ENCODE measurements at places on chromosomes 3 and 15.

- DNase-seq = no peak
- H3K27me3 ChIP-seq = no peaks in the 10 kb centered on the region
- H3K36me3 ChIP-seq = peaks cover 2% of the 10 kb centered on the region
- H3K4me3 ChIP-seq = no peak overlapping the region
Observed at GRCh38 chr15:99911816-99912215, 178.6 kb upstream of the LYSMD4 start.

GRCh38 chr3:116492379-116492778, 47.1 kb upstream of the LSAMP start:
- H3K4me3 ChIP-seq = no peak overlapping the region
- no peaks in the 10 kb centered on the region for H3K27me3 ChIP-seq
- no peaks in the 10 kb centered on the region for H3K36me3 ChIP-seq
- H3K4me1 ChIP-seq = no peaks in the 10 kb centered on the region
- DNase-seq = no peak

DNA sequence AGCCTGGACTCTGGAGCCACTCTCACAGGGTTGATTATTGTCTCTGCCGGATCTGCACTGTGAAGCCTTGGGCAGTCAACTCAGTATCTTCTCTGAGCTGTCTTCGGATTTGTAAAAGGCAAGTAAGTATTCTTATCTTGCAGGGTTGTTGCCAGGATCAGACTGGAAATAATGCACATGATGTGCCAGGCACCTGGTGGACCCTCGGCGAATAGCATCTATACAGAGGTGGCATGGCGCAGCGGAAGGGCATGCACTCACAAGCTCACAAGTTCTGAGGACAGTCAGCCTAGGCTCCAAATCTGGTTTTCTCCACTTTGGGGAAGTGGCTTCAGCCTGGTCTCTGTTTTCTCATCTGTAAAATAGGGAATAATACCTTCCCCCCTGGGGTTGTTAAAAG, 113.9 kb downstream of the SRGAP3 start:
- H3K36me3 ChIP-seq = no peaks in the 10 kb centered on the region
- no peak overlapping the region for H3K27ac ChIP-seq
- H3K4me1 ChIP-seq = peaks cover 2% of the 10 kb centered on the region
- peaks cover 33% of the 10 kb centered on the region for H3K27me3 ChIP-seq

- no peaks in the 10 kb centered on the region for H3K27me3 ChIP-seq
- H3K27ac ChIP-seq = no peak overlapping the region
- DNase-seq = no peak
- H3K4me1 ChIP-seq = no peaks in the 10 kb centered on the region
- H3K4me3 ChIP-seq = no peak overlapping the region
Observed at GRCh38 chr15:36156879-36157427, 422.5 kb upstream of the CDIN1 start.

- no peak for DNase-seq
- no peak overlapping the region for H3K27ac ChIP-seq
- H3K4me3 ChIP-seq = no peak overlapping the region
- H3K36me3 ChIP-seq = peaks cover 12% of the 10 kb centered on the region
- no peaks in the 10 kb centered on the region for H3K27me3 ChIP-seq
Observed at GRCh38 chr3:119388577-119388976, 74.8 kb downstream of the TMEM39A start.

DNA sequence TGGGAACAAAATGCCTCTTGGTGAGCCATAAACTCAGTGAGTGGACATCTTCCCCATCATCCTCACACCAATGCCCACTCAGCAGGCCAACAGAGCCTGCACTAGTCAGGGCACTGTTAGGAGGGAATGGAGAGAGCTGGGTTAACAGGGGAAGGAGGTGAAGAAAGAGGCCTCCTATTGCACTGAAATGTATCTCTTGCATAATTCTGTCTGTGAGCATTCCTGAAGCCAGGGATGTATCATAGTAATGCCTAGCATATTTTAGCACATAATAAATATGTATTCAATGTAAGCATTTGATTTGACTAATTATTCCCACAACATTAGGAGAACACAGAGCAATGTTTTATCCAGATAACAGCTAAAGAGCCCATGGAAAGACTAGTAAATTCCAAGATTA, 81.2 kb downstream of the ANO10 start:
- no peak overlapping the region for H3K27ac ChIP-seq
- peaks cover 2% of the 10 kb centered on the region for H3K36me3 ChIP-seq
- no peak overlapping the region for H3K4me3 ChIP-seq
- DNase-seq = no peak
- peaks cover 8% of the 10 kb centered on the region for H3K4me1 ChIP-seq

DNA sequence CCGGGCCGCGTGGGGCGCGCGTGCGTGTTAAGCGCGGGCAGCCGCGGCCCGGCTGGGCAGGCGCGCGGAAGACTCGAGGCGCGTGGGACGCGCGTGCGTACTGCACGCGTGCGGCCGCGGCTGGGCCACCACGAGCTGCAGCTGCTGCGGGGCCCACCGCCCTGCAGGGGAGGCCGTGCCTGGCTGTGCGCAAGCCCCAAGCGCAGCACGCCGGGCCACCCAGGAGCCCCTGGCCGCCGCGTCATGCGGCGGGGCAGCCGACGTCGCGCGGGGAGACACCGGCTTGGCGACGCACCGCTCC, 590 bp upstream of the TRIM71 start:
- peaks cover 12% of the 10 kb centered on the region for H3K4me1 ChIP-seq
- no peak overlapping the region for H3K27ac ChIP-seq
- no peaks in the 10 kb centered on the region for H3K36me3 ChIP-seq
- H3K4me3 ChIP-seq = peak overlapping the region; percentile 89
- DNase-seq = no peak
- H3K27me3 ChIP-seq = peaks cover 29% of the 10 kb centered on the region

GRCh38 chr3:35921718-35922117, 282.4 kb downstream of the ARPP21 start:
- H3K27ac ChIP-seq = no peak overlapping the region
- no peak overlapping the region for H3K4me3 ChIP-seq
- H3K4me1 ChIP-seq = no peaks in the 10 kb centered on the region
- no peaks in the 10 kb centered on the region for H3K36me3 ChIP-seq
- DNase-seq = no peak

GRCh38 chr3:48951764-48952163, 33.1 kb downstream of the ARIH2 start:
- no peak for DNase-seq
- peaks cover 6% of the 10 kb centered on the region for H3K36me3 ChIP-seq
- no peak overlapping the region for H3K4me3 ChIP-seq

- peaks cover 2% of the 10 kb centered on the region for H3K36me3 ChIP-seq
- peaks cover 24% of the 10 kb centered on the region for H3K4me1 ChIP-seq
- no peak for DNase-seq
- H3K27me3 ChIP-seq = no peaks in the 10 kb centered on the region
Observed at GRCh38 chr15:28948036-28948435, 62.3 kb downstream of the APBA2 start.

GRCh38 chr3:60617188-60617587, 634.1 kb downstream of the FHIT start:
- no peak overlapping the region for H3K27ac ChIP-seq
- no peak overlapping the region for H3K4me3 ChIP-seq
- H3K36me3 ChIP-seq = no peaks in the 10 kb centered on the region
- no peak for DNase-seq
- H3K4me1 ChIP-seq = no peaks in the 10 kb centered on the region
- H3K27me3 ChIP-seq = no peaks in the 10 kb centered on the region

DNA sequence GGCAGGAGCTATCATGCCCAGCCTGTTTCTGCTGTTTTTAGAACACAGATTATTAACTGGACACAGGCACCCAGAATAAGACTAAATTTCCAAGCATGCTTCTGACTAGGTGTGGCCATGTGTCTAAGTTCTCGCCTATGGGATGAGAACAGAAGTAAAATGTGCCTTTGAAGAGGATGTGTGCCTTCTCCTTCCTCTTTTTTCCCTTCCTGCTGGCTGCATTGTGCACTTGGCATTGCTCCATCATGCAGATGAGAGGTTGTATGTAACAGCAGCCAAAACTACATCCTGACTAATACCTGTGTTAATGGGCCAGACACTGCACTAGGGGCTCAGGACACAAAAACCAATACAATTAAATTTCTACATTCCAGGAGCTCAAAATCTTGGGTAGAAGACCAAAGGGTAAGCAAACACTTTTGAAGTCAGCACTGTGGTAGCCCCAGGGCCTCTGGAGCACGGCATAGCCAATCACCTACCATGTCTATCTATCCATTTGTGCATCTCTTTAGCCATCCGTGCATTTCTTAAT, 40.9 kb upstream of the RNU6-1 start:
- no peak overlapping the region for H3K4me3 ChIP-seq
- peaks cover 10% of the 10 kb centered on the region for H3K4me1 ChIP-seq
- peaks cover 10% of the 10 kb centered on the region for H3K36me3 ChIP-seq
- no peak for DNase-seq

DNA sequence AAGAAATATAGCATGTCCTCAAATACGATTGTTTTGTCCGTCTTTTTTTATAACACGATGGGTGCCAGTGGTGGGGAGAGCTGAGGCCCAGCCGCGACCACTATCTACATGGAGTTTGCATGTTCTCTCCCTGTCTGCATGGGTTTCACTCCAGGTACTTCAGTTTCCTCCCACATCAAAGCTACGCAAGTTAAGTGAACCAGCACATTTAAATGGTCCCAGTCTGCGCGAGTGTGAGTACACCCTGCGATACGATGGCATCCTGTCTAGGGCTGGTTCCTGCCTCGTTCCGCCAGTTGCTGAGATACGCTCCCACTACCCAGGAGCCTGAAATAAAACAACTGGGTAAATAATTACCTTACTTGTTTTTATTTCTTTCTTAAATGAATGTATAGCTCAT, 40.6 kb downstream of the ATP13A3 start:
- no peak for DNase-seq
- no peaks in the 10 kb centered on the region for H3K27me3 ChIP-seq
- no peak overlapping the region for H3K4me3 ChIP-seq
- H3K36me3 ChIP-seq = peaks cover 8% of the 10 kb centered on the region
- H3K27ac ChIP-seq = no peak overlapping the region

DNA sequence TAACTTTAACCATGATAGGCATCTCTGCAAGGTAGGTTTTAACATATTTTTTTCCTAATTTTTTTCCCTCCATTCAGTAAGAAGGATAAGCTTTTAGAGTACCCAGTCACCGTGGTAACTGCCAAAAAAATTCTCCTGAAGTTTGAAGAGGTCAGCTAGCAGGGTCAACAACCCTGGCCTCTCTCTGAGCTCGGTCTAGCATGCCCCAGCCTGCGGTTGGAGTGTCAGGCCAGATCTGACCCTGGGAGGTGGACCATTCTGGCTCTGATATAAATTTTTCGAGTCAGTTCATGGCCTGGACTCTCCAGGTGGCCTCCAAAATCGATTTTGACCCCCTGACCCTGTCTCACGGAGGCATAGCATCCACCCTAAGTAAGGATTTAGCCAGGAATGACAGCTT, 29.7 kb downstream of the SOX2 start:
- H3K27ac ChIP-seq = no peak overlapping the region
- no peak for DNase-seq
- no peak overlapping the region for H3K4me3 ChIP-seq
- H3K36me3 ChIP-seq = no peaks in the 10 kb centered on the region

- H3K4me1 ChIP-seq = no peaks in the 10 kb centered on the region
- H3K36me3 ChIP-seq = peaks cover 3% of the 10 kb centered on the region
- DNase-seq = no peak
- peaks cover 65% of the 10 kb centered on the region for H3K27me3 ChIP-seq
- H3K27ac ChIP-seq = no peak overlapping the region
Observed at GRCh38 chr3:120435621-120436020, 15.2 kb downstream of the FSTL1 start.

DNA sequence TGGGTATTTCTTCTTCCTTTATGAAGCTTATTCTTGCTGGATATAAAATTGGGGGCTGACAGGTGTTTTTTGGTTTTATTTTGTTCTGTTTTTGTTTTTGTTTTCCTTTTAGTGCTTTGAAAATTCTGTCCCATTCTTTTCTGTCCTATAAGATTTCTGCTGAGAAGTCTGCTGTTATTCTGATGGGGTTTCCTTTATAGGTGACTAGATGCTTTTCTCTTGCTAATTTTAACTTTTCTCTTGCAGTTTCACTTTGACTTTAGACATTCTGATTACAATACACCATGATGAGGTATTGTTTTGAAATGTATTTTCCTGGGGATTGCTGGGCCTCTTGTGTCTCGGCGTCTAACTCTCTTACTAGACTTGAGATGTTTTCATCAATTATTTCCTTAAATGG, 22.8 kb downstream of the TTC14 start:
- peaks cover 6% of the 10 kb centered on the region for H3K36me3 ChIP-seq
- no peak overlapping the region for H3K27ac ChIP-seq
- peaks cover 10% of the 10 kb centered on the region for H3K4me1 ChIP-seq
- no peak overlapping the region for H3K4me3 ChIP-seq
- DNase-seq = no peak

DNA sequence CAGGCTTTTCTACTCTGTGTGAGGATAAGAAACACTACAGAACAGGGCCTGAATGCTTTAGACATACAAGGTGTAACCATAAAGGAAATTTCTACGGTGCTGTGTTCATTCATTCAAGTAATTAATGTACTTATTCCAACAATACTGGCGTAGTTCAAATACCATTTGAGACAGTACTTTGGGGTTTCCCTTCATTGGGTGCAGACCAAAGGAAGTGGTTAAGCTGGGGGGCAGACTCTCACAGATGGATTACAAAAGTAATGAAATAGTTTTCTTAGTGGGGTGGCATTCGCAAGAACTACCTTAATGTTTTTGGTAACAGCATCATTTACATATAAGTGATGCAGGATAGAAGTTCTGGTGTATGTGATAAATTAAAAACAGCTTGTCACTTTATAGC, 65.9 kb downstream of the BTD start:
- DNase-seq = no peak
- H3K27ac ChIP-seq = peak overlapping the region; percentile 90
- no peak overlapping the region for H3K4me3 ChIP-seq
- H3K4me1 ChIP-seq = peaks cover 13% of the 10 kb centered on the region
- H3K36me3 ChIP-seq = peaks cover 12% of the 10 kb centered on the region
